ENCODE measurements at places on chromosomes 7 and 10.

DNA sequence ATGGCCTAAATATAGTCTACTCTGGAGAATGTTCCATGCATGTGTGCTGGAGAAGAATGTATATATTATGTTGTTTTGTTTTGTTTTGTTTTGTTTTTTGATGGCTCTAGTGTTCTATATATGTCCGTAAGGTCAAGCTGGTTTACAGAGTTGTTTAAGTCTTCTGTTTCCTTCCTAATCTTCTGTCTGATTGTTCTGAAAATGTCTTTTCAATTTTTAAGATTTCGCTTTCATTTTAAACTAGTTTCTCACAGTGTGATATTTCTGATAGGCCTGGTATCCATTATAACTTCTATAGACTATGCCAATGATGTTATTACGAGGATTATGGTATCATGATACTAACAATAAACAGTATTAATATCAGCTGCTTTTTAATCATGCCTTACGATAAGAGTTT, 1126.3 kb upstream of the SORCS1 start:
- DNase-seq = no peak

- no peak for DNase-seq
Measured at GRCh38 chr7:112283382-112283910, 77.0 kb downstream of the ZNF277 start.

DNA sequence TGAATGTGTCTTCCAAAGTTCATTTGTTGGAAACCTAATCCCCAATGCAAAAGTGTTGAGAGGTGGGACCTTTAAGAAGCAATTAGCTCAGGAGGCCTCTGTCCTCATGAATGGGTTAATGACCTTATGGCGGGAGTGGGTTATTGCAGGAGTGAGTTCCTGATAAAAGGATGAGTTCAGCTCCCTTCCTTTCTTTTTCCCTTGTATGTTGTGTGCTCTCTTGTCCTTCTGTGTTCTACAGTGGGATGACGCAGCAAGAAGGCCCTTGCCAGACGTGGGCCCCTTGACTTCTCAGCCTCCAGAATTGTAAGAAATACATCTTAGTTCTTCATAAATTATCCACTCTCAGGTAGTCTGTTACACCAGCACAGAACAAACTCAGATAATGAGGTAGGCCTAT, 206.0 kb downstream of the DNAJC1 start:
- DNase-seq = no peak

DNA sequence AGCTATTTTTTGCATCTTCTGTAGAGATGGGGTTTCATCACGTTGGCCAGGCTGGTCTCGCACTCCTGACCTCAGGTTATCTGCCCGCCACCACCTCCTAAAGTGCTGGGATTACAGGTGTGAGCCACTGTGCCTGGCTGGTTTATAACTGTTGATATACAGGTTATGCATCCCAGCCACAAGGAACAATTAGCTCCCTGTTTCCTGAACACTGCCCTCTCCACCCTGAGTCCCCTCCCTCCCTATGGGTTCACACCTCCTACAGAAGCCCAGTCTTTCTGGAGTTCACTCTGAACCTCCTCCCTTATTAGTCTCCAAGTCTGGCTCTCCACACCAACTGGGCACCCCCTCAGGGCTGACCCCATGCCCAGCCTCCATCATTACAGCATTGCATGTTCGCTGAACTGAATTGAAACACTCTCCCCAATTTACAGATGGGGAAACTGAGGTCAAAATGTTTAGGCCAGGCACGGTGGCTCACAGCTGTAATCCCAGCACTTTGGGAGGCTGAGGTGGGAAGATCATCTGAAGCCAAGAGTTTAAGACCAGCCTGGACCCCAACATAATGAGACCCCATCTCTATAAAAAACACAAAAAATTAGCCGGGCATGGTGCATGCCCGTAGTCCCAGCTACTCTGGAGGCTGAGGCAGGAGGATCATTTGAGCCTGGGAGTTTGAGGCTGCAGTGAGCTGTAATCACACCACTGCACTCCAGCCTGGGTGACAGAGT, 1.7 kb upstream of the CLIP2 start:
- no peak for DNase-seq

GRCh38 chr7:463362-463781, 56.3 kb downstream of the PDGFA start:
- DNase-seq = no peak

DNA sequence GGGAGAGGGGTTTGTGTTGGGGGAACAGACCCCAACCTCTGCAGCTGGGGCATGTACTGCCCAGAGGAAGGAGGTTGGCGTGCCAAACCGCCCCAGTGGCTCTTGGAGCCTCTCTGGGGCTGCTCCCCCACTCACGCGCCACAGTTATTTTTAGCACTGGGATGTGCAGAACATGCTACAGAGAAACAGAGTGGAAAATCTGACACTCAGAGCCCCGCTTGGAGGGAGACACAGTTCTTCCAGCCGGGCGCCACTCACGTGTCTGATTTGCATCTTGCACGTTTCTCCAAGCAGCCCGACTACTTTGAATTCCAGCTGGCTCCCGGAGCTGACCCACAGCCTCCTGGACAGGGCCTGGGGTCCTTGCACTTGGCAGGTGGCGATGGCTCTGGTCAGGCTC, 182.0 kb downstream of the RPS24 start:
- no peak for DNase-seq

GRCh38 chr7:49768835-49769234, 4.6 kb upstream of the VWC2 start:
- DNase-seq = no peak

DNA sequence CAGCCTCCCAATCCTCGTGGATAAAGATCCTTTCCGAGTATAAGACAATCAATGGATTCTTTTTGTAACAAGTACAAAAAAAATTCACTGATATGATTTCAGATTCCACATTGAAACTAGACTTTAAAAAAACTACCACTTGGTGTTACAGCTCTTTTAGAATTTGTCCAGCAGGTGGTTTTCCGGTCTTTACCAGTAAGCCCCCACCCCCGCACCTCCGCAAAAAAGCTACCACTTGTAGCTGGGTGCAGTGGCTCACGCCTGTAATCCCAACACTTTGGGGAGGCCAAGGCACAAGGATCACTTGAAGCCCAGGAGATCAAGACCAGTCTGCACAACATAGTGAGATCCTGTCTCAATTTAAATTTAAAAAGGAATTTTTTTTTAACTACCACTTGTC, 19.8 kb downstream of the IGF2BP3 start:
- DNase-seq = no peak
